Suppressor macrophage treated with lipopolysaccharide for 1 hour (primary cell): ENCODE measurements at places on chromosomes 13 and 19.

DNA sequence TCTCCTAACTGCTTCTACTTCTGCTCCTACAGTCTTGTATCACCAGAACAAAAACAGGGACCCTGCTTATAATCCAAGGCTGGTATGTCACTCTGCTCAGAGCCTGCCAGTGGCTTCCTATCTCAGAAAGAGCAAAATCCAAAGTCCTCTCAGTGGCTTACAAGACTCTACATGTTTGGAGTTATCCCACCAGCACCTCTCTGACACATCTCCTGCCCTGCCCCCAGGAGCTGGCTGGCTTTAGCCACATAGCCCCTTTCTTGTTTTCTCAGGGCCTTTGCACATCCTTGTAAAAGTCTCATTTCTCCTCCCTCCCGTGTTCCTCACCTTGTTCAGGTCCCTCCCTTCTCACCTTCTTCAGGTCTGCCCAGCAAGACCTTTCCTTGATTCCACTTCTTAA lies 2.2 kb upstream of the KCTD12 start:
- DNase-seq = no peak

DNA sequence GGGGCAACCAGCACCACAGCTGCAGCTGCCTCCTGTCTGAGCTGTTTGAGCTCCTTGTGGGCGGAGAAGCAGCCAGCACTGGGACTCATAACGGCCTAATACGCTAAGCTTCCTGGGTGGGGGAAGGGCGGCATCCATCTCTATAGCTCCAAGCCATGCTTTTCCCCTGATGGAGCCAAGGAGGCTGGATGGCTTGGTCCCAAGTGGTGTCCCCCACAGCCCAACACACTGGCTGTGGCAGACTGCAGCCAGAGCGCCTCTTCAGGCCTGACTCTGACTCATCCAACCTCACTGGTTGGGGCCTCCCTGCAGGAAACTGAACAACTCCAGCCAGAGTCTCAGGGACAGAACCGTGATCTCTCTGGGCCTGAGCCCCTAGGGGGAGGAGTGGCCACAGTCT lies 537.3 kb downstream of the SUCLA2 start:
- DNase-seq = no peak

GRCh38 chr13:111129465-111130115 lies 14.5 kb downstream of the ARHGEF7 start:
- DNase-seq = no peak

DNA sequence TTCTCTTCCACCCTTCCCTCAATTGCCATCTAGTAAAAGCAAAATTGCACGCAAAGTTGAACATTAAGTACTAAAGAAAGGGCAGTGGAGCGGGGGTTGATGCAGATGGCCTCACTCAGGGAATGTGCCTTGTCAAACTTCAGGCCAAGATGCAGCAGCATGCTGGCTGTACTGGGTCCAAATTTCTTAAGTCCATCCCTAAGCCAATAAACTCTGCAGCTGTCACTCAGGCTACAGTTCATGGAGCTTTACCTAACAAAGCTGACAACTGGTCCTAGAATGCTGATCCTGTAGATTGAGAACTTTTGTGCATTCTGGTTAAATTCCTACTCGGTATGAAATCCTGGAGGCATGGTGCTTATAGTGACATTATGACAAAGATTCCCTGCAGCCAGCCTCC lies 88.4 kb downstream of the FOXO1 start:
- no peak for DNase-seq

DNA sequence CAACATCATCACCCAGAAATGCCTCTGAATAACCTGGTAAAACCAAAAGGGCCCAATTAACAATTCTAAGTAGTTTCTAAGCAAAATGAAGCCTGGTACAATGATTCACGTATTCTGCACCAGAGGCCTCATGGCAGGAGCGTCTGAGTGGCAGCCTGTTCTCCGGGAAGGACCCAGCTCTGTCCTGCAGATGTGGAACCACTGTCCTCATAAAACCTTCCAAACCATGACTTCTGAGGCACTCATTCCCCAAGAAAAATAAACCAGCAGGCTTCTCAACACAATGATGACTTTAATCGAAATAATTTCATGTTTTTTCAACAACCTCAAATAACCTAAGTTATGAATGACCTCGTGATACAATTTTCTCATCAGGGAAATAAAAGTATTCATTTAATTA lies 89.9 kb downstream of the STK24 start:
- no peak for DNase-seq

GRCh38 chr13:95251641-95252040 lies 49.6 kb downstream of the ABCC4 start:
- DNase-seq = peak; percentile 38

DNA sequence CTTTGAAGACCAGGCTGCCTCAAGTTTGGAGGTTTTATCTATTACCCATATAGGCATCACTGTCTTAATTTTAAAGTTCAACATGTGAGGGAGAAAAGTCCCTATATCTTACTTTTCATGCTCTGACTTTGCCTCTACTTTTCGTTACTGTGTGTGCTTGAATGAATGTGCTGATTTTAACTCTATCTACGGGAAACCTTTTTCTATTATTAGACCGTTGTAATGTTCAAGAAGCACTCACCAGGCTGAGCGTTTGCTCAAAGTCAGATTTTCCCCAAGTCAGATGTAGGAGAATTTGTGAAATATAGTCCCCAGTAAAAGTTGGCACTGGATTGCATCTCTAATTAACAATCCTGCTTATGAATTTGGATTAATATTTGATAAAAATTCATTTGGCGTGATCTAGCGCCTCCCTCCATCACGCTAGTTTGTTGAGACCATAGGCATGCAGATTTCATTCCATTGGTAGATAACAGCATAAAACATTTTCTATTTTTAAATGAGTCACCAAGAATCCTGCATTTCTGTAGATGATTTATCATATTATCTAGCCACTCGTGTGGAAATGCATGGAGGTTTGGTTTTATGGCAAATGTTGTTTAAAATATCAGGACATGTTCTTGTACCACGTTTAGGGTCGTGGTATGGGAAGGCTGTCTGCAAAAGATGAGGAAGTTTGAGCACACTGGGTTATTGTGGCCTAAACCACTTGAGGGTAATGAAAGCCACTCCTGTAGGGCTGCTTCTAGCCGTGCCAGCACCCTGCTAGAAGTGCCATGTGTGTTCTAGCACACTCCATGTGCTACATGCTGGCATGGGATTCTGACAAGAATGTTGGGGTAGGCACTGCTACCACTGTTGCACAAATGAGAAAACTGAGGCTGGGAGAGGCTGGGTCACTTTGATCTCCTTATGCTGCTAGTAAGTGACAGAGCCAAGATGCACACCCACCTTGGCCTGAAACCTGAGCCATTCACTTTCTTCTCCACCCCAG lies 179.4 kb downstream of the FGF9 start:
- no peak for DNase-seq

DNA sequence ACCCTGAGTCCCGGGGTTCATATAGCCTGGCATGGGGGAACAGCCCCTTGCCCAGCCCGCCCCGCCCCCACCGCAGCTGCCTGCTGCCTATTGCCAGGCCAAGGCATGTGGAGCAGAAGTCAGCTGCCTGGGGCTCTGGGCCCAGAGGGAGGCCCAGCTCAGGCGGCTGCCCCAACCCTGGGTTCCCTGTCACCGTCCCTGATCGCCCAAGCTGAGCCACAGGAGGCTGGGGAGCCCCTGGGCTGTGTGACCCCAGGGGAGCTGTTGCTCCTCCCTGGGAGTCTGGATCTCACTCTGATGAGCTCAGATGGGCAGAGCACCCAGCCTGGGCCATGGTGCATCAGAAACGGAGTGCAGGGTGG lies 1.4 kb downstream of the PLIN4 start:
- no peak for DNase-seq

GRCh38 chr13:101915331-101915730 lies 462.9 kb downstream of the ITGBL1 start:
- no peak for DNase-seq

- no peak for DNase-seq
These were observed 59.5 kb upstream of the SLITRK1 start for GRCh38 chr13:83941701-83942335.

- no peak for DNase-seq
These were observed 12.0 kb downstream of the CYP4F2 start for GRCh38 chr19:15885919-15886318.

DNA sequence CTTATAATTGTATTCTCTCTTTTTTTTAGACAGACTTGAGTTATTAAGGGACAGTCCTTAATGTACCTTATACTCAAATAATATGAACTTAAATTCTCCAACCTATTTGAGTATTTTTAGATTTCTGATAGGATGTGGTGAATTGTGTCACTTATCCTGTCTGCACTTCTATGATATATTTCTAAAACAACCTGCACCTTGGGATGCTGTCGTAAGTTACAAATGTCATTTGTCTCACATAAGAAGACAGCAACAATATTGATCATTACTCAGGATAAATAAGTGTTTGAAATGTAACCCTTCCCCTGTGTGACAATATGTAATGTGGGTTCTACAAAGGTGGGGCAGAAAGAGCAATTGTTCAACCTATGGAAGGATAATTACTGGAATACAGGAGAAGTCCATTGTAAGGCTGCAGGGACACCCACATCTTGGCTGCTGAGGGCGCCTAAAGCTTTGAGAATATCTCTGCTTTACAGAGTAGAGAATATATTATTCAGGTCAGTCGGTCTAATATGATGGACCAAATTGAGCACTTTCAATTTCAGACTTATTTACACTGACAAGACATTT lies 236.9 kb upstream of the PRR20A start:
- DNase-seq = no peak

DNA sequence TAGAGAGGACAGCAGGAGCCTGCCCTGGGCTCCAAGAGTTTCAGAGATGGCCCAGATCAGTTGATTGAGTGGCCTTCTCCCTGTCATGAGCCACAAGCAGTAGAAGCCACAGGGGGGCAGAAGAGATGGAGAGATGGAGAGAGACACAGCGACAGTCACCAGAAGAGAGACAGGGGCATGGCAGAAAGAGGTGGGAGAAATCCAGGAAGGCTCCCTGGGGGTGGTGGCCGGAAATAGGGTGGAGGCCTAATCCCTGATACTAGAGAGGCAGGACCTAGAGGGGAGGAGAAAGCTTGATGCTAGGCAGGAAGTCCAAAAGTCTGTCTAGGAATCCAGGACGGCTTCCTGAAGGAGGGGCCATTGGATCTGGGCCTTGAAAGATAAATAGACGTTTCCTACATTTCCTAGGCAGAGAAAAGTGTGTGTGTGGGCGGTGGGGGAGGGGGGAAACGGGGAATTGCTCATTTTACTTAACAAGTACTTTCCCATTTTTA lies 9.6 kb upstream of the TPM4 start:
- peak; percentile 70 for DNase-seq

DNA sequence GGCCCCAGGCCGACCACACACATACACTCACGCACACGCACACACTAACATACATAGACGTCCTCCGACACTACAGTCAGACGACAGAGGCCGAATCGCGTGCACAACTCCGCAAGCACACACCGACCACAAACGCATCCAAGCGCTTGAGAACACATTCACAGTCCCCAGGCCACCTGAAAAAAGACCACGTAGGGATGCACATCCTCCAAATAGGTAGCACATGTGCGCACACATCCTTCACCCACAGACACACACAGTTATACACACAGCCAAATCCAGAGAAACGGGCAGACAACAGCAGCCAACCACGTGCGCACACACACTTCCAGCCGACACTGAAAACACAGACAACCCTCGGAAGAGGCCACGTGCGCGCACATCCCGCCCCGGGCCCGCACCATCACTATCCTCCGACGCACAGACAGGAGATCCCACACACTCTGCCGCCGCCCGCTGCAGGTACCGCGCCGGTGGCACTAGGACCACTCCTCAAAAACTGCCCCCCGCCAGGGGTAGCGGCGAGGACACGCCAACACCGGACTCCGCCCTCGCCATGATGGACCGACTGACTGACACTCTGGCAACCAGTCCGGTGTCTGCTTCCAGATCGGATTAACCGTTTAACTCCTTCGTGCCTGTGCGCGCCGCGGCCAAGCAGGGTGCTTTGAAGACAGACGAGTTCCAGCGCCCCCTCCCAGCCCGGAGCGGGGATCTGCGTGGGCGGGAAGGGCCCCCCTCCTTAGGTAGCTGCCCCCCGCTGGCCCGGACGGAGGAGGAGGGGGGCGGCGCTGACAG lies 493 bp upstream of the PDE4A start:
- peak; percentile 60 for DNase-seq

- DNase-seq = no peak
These were observed 817.2 kb downstream of the SLITRK1 start for GRCh38 chr13:83065108-83065507.

GRCh38 chr13:33815011-33815550 lies 2.9 kb upstream of the RFC3 start:
- no peak for DNase-seq

DNA sequence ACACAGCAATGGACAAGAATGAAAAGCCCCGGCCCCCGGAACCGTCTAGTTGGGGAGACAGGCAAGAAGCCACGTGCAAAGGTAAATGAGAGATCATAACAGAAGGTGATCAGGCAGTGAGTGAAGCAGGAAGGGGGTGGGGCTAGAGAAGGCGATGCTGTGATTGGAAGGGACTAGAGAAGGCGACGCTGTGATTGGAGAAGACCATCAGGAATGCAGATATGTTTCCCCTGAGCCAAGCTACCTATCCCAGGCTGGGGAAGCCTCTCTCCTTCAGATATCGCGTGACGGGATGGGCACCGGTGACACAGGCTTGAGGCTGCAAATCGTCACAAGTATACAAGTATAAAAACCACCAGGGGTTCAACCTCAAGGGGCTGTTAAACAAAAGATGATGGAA lies 21.8 kb downstream of the DCAF15 start:
- no peak for DNase-seq

GRCh38 chr13:104817271-104817670 lies 1718.2 kb downstream of the EFNB2 start:
- DNase-seq = no peak
